Thoracic aorta (tissue), 2 donors: ENCODE measurements at places on chromosomes 2 and 18. TPM values are rescaled to one million over a fixed set of nuclear protein-coding genes. Genes with fewer than 3 reads are reported as not detected.

The SPDYA gene
- 3.0 TPM for total RNA-seq

- DNase-seq, result no peak
Measured at GRCh38 chr2:119486196-119486827, 38.0 kb downstream of the SCTR start.

The SERPINB12 gene
- not detected for total RNA-seq

The MYO1B gene
- 74.7 TPM for total RNA-seq

The NXPH2 gene
- not detected for total RNA-seq

GRCh38 chr18:68053290-68053689 is 536.8 kb upstream of the DSEL start:
- no peak for DNase-seq

DNA sequence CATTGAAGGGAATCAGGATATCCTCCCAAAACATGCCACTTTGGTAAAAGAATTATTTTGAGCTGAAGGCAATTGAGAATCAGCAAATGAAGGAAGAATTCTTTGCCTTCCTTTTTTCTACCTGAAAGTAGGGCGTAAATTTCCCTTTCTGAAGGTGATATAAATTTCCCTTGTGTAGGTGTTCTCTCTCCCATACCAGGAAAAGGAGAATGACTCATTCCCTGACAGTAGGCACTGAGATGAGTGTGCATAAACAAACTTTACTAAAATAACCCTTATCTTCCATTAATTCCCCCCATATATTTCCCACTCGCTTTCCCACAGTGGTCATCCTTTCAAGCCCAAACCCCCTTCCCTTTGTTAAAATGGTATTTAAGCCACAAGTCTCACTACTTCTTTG is 1339.0 kb downstream of the LRP1B start:
- DNase-seq, result no peak

The CELF4 gene
- total RNA-seq, result not detected

The CHST10 gene
- 8.5 TPM for total RNA-seq

- no peak for DNase-seq
Measured at GRCh38 chr2:45729753-45730512, 78.5 kb downstream of the PRKCE start.

DNA sequence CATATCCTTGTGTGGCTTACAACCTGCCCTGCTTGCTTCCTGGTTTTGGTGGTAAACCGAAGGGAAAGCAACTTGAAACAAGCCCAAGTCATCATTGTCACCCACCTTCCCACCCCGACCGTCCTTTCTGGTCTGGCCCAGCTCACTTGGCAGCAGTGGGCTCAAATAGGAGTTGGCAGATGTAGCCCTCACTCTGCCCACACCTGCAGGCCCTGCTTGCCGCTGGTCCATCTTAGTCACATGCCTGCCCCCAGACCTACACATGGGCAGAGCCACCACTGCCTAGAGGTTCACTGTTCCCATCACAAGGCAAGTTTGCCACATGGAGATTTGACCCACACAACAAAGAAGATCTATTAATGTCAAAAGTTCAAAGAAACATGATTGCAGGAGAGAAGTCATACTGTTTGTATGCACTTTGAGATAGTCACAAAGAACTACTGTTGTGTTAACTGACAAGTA is 9.3 kb downstream of the EIPR1 start:
- DNase-seq, result no peak

DNA sequence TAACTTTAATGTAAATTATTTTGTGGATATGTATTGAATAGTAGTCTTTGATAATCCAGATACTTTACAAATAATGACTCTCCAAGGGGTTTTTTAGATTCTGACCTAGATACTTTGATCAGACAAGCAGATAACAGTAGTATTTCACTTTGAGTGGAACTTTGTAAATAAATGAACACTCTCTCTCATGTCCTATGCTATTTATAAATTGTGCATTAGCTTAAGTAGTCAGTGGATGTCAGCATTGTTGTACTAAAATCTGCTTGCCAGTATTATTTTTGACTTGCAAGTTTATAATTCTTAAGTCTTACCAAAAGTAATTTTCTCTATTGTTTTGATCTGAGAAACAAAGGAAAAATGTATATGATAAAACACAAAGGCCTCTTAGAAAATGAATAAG is 1113.1 kb upstream of the NRXN1 start:
- no peak for DNase-seq

The ATOH8 gene
- total RNA-seq, result 207 TPM
